ENCODE measurements at places on chromosomes 5 and 9. TPM values are rescaled to one million over a fixed set of nuclear protein-coding genes. Genes with fewer than 3 reads are reported as not detected.

DNA sequence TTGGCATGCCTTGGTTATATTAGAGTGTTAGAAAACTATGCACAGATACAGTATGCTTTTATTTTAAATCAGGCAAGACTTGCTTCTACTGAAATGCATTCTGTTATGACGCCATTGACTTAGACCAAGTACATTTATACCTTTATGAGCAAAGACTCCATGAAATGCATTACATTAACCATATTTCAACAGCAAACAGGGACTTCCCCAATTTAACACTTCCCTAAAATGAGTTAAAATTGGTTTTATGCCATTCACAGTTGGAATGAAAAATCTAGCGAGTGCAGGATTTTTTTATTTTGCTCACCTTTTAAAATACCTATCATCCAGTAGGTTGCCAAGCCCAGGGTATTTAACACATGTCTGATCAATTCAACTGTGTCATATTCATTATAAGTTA is 272.1 kb upstream of the IZUMO3 start:
- DNase-seq = no peak

IFNA13 gene
- not detected for total RNA-seq

- DNase-seq = peak; percentile 60
These were observed at the start of gene SIT1 for GRCh38 chr9:35650341-35651158. TSS of gene SIT1 (minus strand) at chr9:35650931. CDS start at chr9:35650853, 78 bp downstream.

GRCh38 chr5:88203981-88204750 is 64.5 kb downstream of the TMEM161B start:
- peak; percentile 14 for DNase-seq

- no peak for DNase-seq
These were observed 167.5 kb upstream of the DMRT1 start for GRCh38 chr9:673966-674526.

DNA sequence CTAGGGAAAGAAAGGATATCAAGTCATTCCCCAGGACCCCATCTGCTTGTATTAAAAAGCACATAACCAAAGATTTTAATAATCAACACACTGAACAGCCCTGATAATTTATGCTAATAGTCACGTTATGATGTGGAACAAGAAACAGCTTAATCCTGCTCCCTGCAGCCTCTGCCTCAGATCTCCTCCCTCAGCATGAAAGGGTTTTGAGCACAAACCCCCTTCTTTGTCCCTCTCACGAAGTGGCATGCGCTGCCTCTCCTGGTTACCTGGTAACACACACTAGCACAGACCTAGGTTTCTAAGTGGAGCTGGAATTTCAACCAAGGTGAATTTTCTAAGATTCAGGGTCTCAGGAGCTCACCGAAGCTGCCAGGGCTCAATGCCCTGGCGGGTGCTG is 5.1 kb downstream of the IGFBPL1 start:
- DNase-seq = no peak

All from activated naive CD4-positive, alpha-beta T cell treated with anti-CD3 and anti-CD28 coated beads for 36 hours (primary cell).